ENCODE measurements at places on chromosomes 4 and X.

- DNase-seq = no peak
Observed at GRCh38 chr4:26804925-26805324, 55.7 kb upstream of the STIM2 start.

DNA sequence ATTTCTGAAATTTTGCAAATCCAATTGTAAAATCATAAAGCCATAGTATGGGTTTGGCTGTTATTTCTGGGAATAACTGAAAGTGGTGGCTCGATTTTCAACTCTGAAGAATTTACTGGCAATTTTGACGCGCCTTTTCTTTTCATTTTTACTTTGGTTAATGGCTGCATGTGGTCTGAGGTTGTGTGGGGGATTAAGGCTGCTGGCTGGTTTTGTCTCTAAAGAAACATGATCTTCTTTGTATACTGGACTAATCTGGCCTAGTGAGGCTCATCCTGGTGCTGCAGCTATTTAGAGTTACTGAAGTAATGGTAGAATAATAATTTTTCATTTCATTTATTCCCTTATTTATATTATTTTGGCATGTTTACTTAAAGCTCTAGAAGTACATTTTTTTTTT lies 164.0 kb downstream of the RNF150 start:
- DNase-seq = no peak

DNA sequence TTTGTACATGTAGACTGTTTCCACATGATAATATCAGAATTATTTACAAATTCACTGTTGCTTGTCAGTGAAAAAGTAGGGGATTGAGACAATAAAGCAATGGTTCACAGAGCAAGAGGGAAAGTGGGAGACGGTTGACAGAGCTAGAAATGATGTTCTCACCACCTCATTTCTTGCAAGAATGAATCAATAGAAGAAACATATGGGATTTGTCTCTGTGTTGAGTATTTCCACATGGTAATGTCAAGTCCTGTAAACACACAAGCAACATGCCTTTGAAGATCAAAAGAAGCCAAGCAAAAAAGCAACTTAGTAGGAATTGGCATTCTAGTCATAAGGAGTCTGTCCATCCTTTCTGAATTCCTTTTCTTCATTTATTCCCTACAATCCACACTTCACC lies 1806.6 kb upstream of the AGA start:
- no peak for DNase-seq

GRCh38 chrX:46381630-46382029 lies 163.6 kb downstream of the ZNF674 start:
- no peak for DNase-seq

- no peak for DNase-seq
Observed at GRCh38 chr4:19171832-19172231, 1079.9 kb upstream of the SLIT2 start.

- DNase-seq = no peak
Observed at GRCh38 chrX:7266288-7266687, 118.3 kb upstream of the PUDP start.

GRCh38 chrX:66022632-66023384 lies 17.1 kb downstream of the VSIG4 start:
- DNase-seq = no peak

DNA sequence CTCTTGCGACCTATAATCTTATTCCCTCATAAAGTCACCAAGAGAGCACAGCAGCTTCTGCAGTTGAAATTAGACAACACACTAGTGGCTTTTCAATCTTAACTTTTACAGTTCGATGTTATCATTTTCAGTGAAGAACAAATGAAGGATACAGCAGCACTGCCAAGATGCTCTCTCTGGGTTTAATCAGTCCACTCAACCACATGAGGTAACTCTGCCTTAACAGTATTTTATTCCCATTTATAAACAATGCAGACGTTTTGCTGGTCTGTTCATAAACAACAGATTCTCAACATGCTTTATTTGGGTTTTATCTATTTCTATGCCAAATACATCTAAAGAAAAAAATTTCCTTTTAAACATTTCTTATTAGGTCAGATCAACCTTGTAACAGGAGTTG lies 646.0 kb upstream of the FAM241A start:
- no peak for DNase-seq

DNA sequence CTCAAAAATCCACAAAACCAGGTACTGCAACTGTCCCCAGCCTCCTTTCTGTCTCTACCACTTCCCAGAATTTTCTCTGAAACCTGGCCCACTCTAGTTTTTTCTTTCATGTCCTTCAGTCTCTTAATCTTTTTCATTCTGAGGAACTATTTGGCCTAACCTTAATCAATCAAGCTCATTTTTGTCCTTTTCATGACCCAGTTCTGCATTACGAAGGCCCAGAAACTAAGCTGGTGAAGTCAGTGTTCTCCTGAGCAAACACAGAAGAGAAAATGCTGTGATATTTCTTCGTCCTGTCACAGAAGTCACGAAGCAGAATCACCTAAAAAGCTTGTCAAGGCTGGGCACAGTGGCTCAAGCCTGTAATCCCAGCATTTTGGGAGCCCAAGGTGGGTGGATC lies 131.7 kb upstream of the EDNRA start:
- no peak for DNase-seq

DNA sequence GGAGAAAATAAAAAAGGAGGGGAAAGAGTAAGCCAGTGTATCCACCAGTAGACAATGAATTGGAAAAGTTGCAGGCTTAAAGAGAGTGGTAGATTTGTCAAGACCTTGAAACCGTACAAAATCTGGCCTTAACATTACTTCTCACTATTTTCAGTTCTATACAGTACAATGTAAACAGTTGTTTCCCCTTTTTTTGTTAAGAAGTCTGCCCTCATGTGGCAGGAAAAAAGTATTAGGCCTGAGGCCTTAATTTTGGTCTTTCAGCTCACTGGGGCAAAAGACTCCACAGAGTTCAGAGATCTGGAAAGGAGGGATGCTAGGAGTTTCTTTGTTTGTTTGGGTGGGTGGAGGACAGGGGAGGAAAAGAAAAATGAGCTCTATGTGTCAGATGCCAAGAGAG lies 92.8 kb upstream of the CCDC160 start:
- no peak for DNase-seq

DNA sequence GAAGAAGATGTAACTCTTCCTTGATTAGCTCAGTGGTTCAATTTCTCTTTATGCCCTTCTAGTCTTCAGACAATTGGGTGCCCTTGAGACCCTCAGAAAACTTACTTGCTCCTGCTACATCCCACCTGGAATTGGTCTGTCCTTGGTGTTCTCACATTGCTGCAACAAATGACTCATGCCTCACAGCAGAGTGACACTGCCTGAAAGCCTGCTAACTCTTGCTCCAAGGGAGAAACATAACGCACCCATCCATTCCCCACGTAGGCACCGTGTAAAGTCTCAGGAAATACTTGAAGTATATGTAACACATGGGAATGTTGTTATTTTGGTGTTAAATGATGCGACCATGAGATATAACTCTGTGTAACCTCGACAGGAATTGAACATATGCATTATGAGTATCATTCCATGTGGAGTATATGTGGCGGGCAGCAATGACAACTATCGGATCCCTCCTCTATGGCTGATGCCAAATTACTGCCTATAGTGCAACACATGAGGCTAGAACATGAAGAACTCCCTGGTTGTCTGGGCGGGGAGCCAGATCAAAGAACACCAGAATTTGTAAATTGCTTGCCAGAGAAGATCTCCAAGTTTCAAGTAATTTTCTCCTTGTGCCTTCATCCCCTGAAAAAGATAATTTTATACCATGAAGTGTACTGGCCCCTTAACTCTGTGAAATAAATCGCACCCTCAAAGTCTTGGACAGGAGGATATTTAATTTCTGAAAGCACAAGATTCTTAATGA lies 231.3 kb upstream of the STK26 start:
- DNase-seq = no peak

DNA sequence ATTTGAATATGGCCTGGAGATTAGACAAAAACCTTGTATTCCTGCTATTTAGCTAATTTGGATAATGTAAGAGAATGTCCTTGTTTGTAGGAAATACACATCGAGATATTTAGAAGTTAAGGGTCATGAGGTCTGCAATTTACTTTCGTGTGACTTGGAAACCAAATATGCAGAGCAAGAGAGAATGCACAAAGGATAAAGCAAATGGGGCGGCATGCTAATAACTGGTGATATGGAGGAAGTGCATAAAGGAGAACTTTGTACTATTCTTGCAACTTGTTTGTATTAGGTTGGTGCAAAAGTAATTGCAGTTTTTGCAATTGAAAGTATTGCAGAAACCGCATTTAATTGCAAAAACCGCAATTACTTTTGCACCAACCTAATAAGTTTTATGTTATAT lies 7.2 kb upstream of the CXCR3 start:
- no peak for DNase-seq
